ENCODE measurements at places on chromosomes 11 and 22. TPM values are rescaled to one million over a fixed set of nuclear protein-coding genes. Genes with fewer than 3 reads are reported as not detected.

IL18 gene
- 98.7 TPM for total RNA-seq

DEPDC7 gene
- total RNA-seq = 6.9 TPM

CECR2 gene
- total RNA-seq = 0.16 TPM

CDCA5 gene
- total RNA-seq = 73.1 TPM

GGTLC3 gene
- not detected for total RNA-seq

HTR3A gene
- total RNA-seq = not detected

ARHGAP1 gene
- 66.5 TPM for total RNA-seq

MUC6 gene
- not detected for total RNA-seq

OR5D16 gene
- total RNA-seq = not detected

TMEM132A gene
- 138 TPM for total RNA-seq

CD3D gene
- not detected for total RNA-seq

ENDOD1 gene
- 16.3 TPM for total RNA-seq

MRGPRE gene
- total RNA-seq = 0.09 TPM

OR4S2 gene
- total RNA-seq = not detected

WNT7B gene
- total RNA-seq = 52.5 TPM

PARVA gene
- total RNA-seq = 26.5 TPM

DERL3 gene
- 0.42 TPM for total RNA-seq

MYRF gene
- 19.2 TPM for total RNA-seq

NRXN2 gene
- 0.28 TPM for total RNA-seq
